Breast epithelium (tissue), 4 donors: ENCODE measurements at places on chromosomes 12 and 14.

GRCh38 chr12:54616933-54617680, 17.6 kb downstream of the LACRT start:
- no peak for DNase-seq

- no peak for DNase-seq
Observed at GRCh38 chr14:76937181-76938091, 91.1 kb downstream of the IRF2BPL start.

DNA sequence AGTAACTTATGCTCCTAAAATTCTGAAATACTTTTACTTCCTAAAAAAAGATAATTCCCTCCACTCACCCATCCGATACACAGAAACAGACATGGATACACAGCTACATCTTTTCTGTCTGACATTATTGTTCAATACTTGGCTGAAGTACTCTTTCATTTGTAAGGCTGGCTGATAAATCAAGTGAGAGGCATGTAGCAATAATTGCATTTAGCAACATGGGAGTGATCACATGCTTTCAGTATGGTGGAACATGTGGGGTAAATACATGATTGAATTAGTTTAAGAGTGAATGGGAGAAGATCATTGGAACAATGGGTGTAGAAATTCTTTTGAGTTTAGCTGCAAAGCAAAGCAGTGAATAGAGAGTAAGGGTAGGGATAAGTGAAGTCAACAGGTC, 25.6 kb downstream of the PTPRQ start:
- DNase-seq: no peak

DNA sequence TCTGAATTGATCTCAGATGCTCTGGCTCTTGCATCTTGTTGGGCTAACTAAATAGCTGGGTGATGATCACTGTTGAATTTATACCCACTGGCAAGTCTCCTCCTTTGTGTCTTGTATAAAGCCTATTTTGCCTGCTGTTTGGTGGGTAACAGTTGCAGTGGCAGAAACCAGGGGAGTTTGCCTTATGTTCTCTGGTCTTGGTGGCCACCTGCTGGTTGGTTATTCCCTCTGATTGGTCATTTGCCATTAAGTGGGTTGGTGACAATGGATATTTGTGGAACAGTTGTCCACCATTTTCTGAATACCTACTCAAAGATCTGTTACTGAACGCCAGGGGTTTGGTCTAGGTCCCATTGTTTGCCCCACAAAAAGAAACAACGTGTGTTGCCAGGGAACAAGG, 52.1 kb downstream of the AVPR1A start:
- no peak for DNase-seq

- no peak for DNase-seq
Observed at GRCh38 chr12:6034596-6034995, 89.5 kb upstream of the ANO2 start.

GRCh38 chr12:106049105-106049504, 89.6 kb downstream of the NUAK1 start:
- DNase-seq: no peak

- DNase-seq: no peak
Observed at GRCh38 chr14:60107477-60107876, 15.8 kb downstream of the PCNX4 start.

DNA sequence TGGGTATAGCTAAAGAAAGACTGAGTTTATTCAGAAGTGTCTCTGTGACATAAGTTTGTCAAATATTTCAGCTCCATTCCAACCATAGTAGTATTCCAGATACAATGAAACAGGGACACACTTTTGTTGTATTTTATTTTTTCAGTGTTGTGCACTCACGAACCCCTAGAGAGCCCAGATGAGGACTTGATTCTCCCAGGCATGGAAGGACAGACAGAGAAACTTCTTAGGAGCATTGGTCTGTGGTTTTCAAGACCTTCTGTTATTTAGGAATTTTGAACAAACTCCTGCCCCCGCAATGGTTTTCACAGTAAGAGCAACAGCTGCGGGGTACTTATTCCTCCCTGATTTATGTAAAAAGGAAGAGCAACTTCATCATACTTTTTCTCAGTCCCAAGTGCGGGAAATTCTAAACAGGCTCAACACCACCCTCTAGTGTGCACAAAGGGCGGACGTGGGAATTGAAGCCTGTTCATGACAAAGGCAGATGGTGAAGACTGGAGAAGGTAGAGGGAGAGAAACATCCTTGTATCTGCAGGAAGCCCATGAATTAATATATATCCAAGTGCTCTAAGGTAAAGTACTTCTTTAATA, 147.6 kb downstream of the PAH start:
- peak; percentile 41 for DNase-seq

DNA sequence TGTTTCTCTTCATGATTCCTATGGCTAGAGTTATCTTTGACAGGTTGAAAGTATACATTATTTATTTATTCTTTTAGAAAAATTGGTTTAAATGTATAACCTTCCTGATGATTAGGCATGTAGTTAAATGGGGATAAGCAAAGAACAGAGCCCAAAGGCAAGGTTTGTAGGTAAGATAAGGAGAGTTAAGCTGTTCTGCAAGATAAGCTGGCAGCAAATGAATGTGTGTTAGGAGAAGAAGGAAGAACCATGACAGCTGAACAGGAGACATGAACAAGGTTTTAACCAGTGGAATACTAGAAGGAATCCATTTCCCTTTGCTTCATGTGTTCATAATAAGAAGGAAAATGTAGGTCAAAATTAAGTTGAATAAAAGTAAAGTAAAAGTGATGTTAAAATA, 1330.1 kb upstream of the USP15 start:
- DNase-seq: no peak

- DNase-seq: no peak
Observed at GRCh38 chr12:65984227-65984479, 146.4 kb downstream of the LLPH start.

DNA sequence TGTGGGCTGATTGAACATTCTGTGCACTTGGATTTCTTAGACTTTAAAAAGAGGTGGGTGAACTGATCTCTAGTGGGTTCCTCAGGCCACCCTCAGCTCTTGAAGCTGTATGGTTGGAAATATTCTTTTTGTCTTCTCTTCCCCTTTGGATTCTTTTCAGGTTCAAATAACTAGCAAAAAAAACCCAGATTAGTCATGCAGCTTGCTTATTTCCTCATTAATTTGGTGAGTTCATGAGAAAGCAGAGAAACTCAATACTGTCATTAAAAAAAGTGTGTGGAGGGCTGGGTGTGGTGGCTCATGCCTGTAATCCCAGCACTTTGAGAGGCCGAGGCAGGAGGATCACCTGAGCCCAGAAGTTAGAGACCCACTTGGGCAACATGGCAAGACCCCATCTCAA, 183.4 kb downstream of the ESR2 start:
- no peak for DNase-seq

GRCh38 chr14:78162202-78162601, 8.0 kb upstream of the NRXN3 start:
- DNase-seq: no peak

DNA sequence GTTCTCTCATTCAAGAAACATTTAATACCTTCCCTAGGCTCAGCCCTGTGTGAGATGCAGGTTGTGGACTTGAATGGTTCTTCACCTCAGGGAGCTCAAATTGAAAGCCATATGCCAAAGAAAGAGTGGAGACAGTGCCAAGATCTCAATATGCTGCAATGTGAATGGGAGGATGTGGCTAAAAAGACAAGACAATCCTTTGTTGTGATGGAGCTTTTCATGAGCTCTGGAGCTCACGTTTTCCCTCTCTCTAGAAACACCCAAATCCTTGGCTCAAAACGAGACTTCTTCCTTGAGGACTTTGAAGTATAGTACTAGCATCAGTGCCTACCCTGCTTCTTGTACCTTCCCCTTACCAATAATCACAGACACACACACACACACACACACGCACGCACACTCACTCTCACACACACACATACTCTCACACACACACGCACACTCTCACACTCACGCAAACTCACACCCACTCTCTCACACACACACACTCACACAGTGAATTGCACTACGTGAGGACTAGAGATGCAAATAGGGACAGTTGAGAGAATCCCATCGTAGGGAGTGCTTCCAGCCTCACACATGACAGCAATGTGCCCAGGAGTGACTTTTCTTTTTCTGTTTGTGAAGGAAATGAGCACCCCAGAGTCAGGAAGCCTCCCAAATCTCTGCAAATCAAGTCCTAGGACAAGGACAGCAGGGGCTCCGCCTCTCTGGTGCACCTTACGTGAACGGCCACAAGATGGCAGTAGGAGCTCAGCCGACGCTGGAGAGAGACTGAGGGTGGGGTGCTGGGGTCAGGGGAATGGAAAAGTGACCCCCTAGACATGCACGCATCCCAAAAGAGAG, 231.4 kb downstream of the PCNX1 start:
- DNase-seq: no peak

DNA sequence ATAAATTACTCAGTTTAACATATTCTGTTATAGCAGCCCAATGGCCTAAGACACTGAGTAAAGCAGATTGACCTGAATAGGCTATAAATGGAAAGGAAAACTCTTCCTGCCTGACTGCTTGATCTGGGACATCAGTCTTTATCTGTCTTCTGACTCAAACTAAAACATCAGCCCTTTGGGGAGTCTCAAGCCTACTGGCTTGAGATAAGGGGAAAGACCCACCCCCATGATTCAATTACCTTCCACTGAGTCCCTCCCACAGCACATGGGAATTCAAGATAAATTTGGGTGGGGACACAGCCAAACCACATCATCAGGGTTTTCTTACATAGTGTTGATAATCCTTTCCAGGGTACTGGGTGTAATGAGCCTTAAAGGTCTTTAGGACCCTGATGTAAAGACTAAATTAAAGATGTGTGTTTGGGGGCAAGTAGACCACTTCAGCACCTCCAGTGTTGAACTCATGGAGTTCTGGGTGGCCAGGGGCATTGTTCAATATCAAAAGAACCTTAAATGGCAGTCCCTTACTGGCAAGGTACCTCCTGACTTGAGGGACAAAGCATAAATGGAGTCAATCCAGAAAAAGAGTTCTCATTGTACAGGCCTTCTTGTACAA, 67.8 kb downstream of the TSHR start:
- DNase-seq: no peak

- no peak for DNase-seq
Observed at GRCh38 chr12:56084958-56085543, 5.1 kb downstream of the ERBB3 start.

DNA sequence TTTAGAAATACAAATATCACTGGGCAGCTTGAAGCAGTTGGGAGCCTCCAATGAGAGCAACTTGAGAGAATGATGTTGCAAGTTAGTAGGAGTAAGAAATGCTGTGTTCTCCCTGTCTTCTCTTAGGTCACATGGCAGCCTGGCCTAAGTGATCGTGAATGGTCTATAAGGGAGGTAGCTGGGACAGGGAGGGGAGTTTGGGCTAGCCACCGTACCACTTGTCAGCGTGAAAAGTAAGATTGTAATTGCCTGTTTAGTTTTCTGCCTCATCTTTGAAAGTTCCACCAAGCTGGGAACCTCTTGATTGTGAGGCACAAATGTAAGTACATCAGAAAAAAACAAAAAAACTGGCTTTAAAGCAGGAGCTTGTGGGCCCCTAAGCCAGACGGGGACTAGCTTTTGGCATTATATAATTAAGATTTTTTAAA, 36.4 kb downstream of the MDM2 start:
- DNase-seq: no peak

DNA sequence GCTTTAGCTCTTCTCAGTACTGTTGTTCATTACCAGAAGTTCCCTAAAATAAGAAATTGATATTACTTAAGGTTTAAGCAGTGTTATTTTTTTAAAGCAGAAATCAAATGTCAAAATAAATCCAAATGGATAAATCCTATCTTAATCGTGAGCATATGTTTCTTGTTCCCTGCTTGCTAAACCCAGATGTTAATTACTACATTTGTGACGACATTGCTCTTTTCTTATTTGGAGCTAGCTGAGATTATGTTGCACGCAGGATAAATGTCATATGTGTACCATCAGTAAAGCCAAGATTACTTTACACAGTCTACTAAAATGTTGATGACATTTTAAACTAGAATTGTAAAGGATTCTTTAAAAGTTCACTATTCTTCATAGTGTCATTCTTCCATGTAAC, 157.5 kb downstream of the PLCZ1 start:
- no peak for DNase-seq

DNA sequence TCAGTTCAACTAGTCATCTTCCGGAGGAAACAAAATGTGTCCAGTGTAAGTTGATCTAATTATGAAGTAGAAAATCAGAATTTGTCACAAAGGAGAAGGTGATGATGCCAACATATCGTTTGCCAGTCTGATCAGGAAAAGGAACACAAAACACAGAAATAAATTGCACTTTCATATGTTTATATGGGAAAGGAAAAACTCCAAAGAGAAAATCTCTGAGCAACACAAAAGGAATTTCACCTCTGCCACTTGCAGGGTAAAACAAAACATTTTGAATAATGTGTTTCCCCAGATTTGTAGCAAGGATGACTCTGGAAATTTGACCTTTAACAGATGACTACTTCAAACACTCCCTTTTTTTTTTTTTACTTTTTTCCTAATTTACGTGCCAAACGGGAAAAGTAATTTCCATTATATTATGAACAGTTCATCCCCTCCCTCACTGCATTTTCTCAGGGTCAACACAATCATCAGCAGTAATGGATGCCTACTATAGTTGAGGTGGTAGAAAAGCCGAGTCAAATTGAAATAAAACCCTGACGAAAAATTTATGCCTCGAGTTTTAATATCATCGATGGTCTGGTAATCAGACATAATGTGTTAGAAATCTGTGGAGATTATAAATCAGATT, 25.6 kb downstream of the MGAT4C start:
- no peak for DNase-seq

DNA sequence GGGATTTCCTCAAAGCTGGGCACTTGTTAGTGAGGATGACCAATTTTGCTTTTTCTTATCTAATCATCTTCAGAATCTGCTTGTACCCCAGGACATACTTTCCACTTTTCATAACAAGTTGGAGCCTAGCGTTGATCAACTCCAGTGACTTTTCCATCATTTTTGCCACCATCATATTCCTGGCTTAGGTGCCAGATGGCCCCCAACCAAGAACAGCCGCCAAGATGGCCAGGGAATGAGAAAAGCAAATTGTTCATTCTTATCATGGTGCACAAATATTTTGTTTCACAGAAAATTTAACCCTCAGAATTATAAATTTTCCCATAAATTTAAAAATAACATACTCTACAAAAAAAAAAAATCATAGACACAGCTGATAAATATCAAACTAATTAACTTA, 37.5 kb downstream of the SLC2A13 start:
- DNase-seq: no peak

DNA sequence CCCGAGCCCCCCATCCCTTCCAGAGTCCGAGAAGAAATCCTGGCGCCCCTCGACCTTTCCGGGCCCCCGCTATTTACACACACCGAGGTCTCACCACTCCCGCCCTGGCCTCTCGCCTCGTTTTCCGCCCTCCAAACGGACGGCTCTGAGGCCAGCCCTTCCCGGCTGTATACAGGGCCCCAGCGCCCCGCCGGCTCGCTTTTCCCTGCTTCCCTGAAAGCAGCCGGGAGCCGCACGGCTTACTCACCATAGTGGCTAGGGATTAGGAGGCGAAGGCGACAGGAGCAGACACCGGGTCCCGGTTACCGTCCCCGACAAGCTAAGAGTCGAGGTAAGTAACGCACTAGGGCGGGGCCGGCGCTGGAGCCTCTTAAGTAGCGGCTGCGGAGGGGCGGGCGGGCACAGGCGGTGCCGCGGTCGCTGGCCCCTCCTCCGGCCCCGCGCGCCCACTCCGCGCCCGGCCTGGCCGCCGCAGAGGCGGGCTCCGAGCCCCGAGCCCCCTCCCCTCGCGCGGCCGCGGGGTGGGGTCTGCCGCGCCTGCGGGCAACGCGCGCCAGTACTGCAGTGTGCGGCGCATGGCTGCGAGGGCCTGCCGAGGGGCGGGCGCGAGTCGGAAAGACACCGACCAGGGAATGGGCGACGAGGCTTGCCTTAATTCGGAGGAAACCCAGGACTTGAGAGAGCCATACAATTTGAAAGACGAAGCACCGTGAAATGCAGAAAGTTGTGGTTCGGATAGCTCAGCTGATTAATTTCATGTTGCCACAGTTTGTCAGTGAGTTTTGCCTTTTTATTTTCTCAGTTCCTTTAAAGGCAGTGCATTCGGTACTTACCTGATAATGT, at the start of gene TUBA1B:
Gene TUBA1B (minus strand): TSS at position 345 of the 843 bp plus-strand sequence. CDS start 95 bp downstream, at position 250.
- DNase-seq: peak; percentile 91
